ENCODE measurements at places on chromosomes 2 and 18. TPM values are rescaled to one million over a fixed set of nuclear protein-coding genes. Genes with fewer than 3 reads are reported as not detected.

Gene SNTG2
- 7.1 TPM for total RNA-seq

Gene CNDP1
- total RNA-seq = 1.0 TPM

Gene SLC16A14
- 2.1 TPM for total RNA-seq

Gene HOXD9
- 0.83 TPM for total RNA-seq

Gene PLEK
- 3.4 TPM for total RNA-seq

Gene LYG1
- total RNA-seq = 0.40 TPM

Gene DSG1
- not detected for total RNA-seq

Data from thyroid gland (tissue), 4 donors.